ENCODE measurements at places on chromosomes 12 and 14.
A peak's percentile ranks its signal among the peaks of the same experiment; 100 is the strongest.

GRCh38 chr12:64551676-64552075, 58.6 kb upstream of the RASSF3 start:
- no peak for DNase-seq

- no peak for DNase-seq
Measured at GRCh38 chr12:93167331-93167730, 210.4 kb upstream of the NUDT4 start.

GRCh38 chr14:48568688-48569087, 893.3 kb upstream of the MDGA2 start:
- DNase-seq = no peak

DNA sequence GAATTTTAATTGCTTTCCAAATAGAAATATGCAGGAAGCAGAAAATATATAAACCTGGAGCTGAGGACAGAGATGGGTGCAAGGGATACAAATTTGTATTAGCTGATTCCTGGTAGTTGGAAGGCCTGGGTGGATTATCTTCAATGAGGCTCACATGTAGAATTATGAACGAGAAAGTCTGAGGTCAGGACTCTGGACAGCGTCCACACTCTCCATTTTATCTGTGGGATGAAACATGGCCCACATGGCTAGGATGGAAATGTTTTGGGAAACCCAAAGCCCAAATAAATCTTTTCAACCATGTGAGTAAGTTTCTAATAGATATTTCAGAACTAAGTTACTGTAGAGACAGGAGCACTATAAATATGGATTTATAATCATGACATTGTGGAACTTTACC, 256.1 kb downstream of the APAF1 start:
- DNase-seq = no peak

- DNase-seq = peak; percentile 81
Measured at GRCh38 chr12:68962877-68963855, 30.2 kb upstream of the CPM start.

GRCh38 chr14:94143711-94144110, 14.3 kb upstream of the IFI27L2 start:
- no peak for DNase-seq

Data from AML-193 (cell line).